NCI-H1092 (cell line): ENCODE measurements at places on chromosomes 11 and 22.

- DNase-seq: no peak
Observed at GRCh38 chr11:133957900-133958299, 1.1 kb upstream of the IGSF9B start.

DNA sequence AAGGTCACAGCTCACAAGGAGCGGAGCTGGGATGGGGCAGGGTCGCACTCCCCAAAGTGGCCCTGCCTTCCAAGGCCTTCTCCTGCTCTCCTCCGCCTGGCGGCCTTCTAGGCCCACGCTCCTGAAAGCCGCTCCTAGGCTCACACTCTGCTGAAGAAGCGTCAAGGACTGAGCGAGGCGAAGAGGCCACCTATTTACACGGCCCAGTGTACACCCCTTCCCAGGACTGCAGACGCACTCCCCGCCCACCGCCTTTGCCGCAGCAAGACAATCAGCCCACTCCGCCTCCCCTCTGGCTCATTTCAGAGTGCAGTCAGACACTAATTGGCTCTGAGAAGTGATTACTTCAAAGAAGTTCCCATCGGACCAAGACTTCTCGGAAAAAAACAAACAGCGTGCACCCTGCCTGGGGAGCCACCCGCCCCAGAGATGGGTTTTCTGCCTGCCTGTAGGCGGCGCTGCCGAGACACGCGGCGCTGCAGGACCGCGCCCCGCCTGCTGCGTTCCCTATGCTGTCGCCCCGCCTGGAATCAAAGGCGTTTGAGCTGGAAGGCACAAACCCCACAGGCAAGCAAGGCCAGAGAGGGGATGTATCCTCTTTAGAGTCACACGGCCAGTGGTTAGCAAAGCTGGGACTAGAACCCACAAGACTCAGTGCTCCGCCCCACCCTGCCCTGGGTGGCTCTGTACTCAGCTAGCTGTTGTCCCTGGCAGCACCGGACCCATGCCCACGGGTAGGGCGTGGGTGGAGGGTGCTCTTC lies 414.8 kb downstream of the BUD13 start:
- DNase-seq: no peak

DNA sequence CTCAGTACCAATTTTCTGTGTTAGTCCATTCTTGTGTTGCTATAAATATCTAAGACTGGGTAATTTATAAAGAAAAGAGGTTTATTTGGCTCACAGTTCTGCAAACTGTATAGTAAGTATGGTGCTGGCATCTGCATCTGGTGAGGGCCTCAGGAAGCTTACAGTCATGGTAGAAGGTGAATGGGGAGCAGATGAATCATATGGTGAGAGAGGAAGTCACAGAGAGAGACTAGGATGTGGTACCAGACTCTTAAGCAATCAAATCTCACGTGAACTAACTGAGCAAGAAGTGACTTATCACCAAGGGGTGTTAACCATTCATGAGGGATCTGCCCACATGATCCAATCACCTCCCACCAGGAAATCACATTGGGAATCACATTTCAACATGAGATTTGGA lies 60.8 kb upstream of the ZBED5 start:
- DNase-seq: no peak

- no peak for DNase-seq
Observed at GRCh38 chr11:27904358-27905055, 203.4 kb downstream of the KIF18A start.

GRCh38 chr11:26199331-26200095 lies 132.4 kb upstream of the ANO3 start:
- DNase-seq: no peak

DNA sequence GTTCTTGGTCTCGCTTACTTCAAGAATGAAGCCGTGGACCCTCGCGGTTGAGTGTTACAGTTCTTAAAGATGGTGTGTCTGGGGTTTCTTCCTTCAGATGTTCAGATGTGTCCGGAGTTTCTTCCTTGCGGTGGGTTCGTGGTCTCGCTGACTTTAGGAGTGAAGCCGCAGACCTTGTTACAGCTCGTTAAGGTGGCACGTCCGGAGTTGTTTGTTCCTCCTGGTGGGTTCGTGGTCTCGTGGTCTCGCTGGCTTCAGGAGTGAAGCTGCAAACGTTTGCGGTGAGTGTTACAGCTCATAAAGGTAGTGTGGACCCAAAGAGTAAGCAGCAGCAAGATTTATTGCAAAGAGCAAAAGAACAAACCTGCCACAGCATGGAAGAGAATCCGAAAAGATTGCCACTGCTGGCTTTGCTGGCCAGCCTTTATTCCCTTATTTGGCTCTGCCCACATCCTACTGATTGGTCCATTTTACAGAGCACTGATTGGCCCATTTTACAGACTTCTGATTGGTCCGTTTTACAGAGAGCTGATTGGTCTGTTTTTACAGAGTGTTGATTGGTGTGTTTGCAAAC lies 27.1 kb upstream of the NXPE2 start:
- DNase-seq: no peak

GRCh38 chr22:43554694-43555365 lies 143.0 kb downstream of the MPPED1 start:
- DNase-seq: no peak
